ENCODE measurements at places on chromosomes 12 and 14.

DNA sequence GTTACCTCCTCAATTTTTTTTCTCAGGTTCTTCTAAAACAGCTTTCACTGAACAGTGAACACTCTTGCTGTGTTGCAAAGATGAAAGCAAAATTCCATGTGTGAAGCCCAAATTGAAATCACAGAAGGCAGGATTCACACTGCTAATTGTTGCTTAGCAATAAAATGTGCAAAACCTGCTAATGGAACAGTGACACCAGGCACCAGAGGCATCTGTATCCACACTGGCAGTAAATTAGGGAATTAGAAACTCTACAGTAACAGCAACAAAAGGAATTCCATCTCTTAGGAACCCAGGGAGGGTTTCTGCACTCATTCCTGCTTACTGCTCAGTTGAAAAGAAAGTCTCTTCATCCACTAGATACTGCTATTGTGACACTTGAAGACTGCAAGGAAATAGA lies 202.3 kb downstream of the GXYLT1 start:
- DNase-seq: no peak

GRCh38 chr12:124423761-124424515 lies 129.0 kb downstream of the RFLNA start:
- DNase-seq: no peak

DNA sequence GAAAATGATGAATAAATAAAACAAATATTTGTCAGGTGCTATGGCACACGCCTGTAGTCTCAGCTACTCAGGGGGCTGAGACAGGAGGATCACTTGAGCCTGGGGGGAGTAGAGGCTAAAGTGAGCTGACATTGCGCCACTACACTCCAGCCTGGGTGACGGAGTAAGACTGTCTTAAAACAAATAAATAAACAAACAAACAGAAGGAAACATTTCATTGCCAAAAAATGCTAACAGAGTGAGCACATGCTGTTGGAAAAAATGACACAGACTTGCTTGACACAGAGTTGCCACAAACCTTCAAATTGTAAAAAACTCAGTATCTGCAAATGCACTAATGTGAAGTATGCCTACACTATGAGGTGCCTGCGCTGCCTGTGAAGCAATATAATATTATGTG lies 50.8 kb upstream of the AP4S1 start:
- no peak for DNase-seq

DNA sequence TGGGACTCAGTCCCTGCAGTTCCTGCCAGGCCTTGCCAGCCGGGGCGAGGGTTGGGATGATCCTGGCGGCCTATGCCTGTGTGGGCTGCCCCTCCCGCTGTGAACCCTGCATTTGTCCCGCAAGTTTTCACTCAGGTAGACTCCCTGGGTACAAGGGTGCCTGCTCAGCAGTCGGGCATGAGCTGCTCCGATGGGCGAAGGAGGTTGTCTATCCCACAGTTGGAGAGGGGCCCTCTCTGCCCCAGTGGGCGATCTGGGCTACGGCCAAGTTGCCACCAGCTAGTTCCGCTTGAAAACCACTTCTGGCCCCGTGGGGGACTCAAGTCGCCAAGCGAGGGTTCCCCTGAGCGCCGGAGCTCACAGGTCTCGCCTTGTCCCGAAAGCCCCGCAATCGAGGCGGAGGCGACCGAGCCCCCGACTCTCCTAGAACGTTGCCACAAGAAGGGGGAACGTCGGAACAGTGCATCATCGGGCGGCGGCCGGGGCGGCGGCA lies 365 bp upstream of the TPI1 start:
- peak; percentile 48 for DNase-seq

- no peak for DNase-seq
Observed at GRCh38 chr12:73158341-73158740, 886.2 kb downstream of the TRHDE start.

- DNase-seq: peak; percentile 39
Observed at GRCh38 chr12:16350682-16351081, 3.2 kb downstream of the MGST1 start.

- peak; percentile 97 for DNase-seq
Observed at GRCh38 chr14:21308479-21309237, 28.8 kb downstream of the RPGRIP1 start.

DNA sequence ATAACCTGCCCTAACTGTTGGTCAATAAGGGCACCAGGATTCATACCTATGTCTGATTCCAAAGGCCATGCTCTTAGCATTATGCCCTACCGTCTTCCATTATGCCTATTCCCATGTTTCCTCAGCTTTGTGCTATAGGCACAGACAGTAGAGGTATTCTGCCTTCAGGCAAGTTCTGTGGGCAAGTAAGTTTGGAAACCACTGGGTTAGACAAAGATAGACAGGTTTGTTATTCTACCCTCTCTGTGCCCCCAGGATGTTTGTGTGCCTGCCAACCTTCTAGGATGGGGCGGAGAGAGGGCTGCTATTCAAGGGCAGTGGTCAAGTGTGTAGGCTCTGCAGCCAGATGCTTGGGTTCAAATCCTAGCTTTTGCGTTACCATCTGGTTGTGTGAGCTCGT lies 4.6 kb downstream of the RAPGEF3 start:
- no peak for DNase-seq

GRCh38 chr14:55845963-55846825 lies 266.2 kb downstream of the KTN1 start:
- DNase-seq: no peak

- no peak for DNase-seq
Observed at GRCh38 chr12:66199831-66200509, 11.0 kb downstream of the IRAK3 start.

- no peak for DNase-seq
Observed at GRCh38 chr12:132207083-132207775, 63.0 kb downstream of the NOC4L start.

DNA sequence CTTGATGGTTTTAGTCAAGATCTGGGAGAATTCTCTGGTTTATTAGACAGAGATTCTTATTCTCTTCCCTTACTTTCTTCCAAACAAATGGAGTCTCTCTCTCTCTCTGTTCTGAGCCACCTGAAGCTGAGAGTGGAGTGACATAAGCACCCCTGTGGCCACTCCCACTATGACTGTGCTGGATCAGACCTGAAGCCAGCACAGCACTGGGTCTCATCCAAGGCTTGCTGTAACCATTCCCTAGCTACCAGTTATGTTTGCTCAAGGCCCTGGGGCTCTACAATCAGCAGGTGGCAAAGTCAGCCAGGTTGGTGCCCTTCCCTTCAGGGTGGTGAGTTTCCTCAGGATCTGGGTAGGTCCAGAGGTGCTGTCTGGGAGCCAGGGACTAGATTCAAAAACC lies 568.5 kb downstream of the AACS start:
- peak; percentile 79 for DNase-seq

DNA sequence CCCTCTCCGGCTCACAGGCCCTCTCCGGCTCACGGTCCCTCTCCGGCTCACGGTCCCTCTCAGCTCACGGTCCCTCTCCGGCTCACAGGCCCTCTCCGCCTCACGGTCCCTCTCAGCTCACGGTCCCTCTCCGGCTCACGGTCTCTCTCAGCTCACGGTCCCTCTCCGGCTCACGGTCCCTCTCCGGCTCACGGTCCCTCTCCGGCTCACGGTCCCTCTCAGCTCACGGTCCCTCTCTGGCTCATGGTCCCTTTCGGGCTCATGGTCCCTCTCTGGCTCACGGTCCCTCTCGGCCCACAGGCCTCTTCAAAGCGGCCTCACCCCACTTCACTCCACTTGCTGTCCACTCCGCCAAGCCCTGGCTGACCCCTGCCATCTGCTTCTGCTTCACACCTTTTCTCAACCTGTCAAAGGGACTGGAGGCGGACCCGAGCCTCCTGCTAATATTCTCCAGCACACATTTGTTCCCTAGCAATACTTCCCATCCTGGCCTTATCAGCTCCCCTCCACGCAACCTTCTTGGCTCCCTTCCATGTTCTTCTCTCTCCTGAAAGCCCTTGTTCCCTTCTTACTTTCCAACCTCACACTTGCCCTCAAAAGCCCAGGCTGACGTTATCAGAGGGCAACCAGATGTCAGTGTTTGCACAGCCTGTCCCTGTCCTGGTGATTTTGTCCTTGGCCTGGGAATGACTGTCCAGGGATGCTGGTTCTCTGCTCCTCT lies 176.7 kb downstream of the CALM1 start:
- peak; percentile 21 for DNase-seq

GRCh38 chr12:25124493-25124892 lies 70.5 kb downstream of the DNAI7 start:
- DNase-seq: no peak

DNA sequence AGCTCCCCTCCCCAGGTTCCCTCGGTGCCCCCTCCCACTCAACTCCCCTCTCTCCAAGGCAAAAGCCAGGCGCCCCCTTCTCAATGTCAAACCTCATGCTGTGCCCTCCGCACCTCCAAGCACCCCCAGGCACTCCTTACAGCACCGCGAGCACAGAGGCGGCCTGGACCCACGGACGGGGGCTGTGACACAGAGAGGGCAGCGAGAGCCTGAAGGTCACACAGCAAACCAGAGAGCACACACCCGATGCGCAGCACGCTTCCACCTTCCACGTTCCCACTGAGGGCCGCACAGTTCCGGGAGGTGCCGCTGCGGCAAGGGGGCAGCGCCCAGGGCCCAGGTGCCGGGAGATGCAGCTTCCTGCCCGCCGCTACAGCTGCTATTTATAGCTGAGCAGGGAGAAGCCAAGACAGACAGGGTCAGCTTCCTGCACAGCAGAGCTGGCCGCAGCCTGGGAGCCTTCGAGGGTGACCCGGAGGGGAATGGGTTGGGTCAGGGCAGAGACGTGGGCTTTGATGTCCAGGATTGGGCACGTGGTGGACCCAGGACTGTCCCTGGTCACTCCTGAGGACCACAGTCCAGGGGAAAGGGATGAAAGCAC lies 12.9 kb downstream of the NCOR2 start:
- DNase-seq: no peak

GRCh38 chr12:130041983-130042812 lies 120.1 kb upstream of the FZD10 start:
- peak; percentile 47 for DNase-seq

GRCh38 chr14:66242001-66242400 lies 244.2 kb upstream of the CCDC196 start:
- no peak for DNase-seq

- no peak for DNase-seq
Observed at GRCh38 chr12:43848226-43848507, 12.3 kb downstream of the TMEM117 start.
